Stimulated activated CD8-positive, alpha-beta memory T cell treated with anti-CD3 and anti-CD28 coated beads, Interleukin-15, amount 100 ng/mL, for 24 hours (primary cell): ENCODE measurements at places on chromosomes 5 and 9.

DNA sequence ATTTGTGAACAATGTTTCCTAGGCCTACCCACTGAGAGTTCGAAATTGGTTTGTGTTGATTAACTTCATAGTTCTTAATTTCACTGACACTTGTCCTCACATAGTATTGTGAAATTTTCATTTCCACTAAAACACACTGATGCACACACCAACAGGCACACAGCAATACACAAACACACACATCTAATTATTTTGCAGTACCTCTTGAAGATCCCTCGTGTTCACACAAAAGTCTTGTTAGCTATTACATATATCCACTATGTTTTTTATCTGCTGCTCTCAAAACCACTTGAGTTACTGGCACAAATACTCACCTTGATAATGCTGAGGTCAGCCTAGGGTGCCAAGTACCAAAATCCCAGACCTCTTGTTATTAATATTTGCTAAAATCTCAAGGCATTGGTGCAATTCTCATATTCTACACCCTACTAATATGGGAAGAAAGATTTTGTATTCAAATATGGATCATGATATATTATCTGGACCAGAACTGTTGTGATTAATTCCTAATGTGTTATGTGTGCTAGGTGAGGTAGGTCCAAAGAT, 767.4 kb upstream of the CDH10 start:
- DNase-seq, result no peak

DNA sequence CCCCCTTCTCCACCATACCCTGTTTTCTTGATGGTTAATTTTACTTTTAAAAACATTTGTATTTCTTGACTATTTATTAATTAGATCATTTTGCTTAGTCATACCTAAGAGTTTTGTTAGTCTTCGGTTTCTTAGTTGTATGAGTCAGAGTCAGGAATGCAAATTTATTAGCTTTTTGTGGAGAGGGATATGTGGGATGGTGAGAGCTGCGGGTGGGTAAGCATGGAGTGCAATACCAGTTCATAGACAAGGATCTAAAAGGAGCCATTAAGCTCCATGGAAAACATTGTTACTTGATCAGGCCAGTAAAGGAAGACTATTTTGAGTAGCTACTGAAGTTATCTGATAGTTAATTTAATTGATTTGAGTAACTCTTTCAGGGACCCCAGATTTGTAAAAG, 77.5 kb downstream of the ZSWIM6 start:
- DNase-seq, result no peak

GRCh38 chr5:142779163-142779840, 9.1 kb downstream of the ARHGAP26 start:
- DNase-seq, result no peak

DNA sequence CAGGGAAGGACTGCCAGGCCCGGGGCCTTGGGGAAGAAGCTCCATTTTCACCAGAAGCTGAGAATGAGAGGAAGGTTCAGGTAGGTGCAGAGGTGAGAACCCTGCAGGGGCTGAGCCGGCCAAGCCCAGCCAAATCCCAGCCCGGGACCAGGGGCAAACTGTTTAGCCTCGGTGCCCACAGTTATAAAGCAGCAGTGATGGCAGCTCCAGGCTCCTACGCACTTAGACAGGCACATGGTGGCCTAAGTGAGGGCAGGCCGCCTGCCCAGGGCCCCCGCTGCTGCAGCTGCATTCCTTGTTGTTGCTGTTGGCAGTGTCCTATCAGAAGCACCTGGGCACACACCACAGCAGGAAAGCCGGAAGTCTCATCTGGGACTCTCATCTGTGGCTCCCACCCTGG, 159.9 kb upstream of the FOXD4L5 start:
- no peak for DNase-seq

DNA sequence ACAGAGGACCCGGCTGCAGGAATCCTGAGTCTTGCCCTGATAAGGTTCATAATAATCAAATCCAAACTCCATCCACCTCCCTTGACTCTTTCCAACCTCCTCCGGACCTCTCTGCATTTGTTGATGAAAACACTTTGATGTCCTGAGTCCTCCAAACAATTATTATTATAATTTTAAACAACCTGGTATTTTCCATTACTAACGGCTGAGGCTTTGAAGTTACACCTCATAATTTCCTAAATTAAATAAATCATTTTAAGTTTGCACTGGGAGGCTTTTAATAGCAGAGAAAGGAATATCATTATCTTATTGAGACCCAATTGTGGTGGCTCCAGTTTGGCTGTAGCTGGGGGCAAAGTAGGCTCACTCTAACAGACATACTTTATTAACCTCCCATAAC, 9.5 kb downstream of the MSX2 start:
- DNase-seq, result no peak

- DNase-seq, result no peak
Measured at GRCh38 chr5:154933537-154933936, 4.5 kb downstream of the GEMIN5 start.

GRCh38 chr9:37528652-37529471, 43.1 kb downstream of the POLR1E start:
- no peak for DNase-seq

- no peak for DNase-seq
Measured at GRCh38 chr9:126515001-126515872, 98.5 kb upstream of the LMX1B start.

DNA sequence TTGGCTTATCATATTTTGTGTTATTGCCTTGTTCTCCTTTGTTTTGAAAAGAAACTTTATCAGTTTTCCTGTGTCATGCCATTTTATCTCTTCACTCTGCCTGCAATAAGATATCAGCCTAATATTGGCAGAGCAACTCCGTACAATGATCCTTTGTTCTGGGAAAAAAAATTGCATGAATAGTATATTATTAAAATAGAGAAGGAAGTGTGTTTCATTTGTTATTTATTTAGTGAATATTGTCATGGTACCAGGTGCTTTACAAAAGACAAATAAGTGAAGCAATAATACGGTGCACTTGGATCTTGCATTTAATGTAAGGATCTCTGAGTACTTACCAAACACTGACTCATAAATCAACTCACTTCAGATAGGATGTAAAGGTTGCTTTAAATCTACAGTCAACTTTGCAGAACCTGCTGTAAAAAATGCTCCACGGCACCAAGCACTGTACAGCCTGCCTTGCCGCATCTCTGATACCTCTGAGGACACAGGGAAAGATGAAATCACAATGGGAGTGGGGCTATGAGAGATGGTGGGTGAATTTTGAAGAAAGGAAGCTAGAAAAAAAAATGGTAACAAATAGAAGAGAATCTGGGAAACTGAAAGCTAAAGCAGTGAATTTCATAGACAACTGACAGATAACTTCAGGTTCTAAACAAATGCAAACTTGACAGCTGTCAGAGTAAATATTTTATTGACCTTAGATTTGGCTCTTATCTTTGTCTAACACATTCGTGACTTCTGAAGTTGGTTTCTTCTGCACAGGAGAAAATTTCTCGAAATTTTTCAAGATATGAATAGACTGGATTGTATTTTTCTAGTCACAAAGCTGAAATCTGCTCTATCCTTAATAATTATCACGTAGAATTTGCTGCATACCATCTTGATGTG, 232.1 kb downstream of the ENC1 start:
- no peak for DNase-seq

- DNase-seq, result no peak
Measured at GRCh38 chr9:97910357-97910756, 11.9 kb downstream of the TRMO start.

DNA sequence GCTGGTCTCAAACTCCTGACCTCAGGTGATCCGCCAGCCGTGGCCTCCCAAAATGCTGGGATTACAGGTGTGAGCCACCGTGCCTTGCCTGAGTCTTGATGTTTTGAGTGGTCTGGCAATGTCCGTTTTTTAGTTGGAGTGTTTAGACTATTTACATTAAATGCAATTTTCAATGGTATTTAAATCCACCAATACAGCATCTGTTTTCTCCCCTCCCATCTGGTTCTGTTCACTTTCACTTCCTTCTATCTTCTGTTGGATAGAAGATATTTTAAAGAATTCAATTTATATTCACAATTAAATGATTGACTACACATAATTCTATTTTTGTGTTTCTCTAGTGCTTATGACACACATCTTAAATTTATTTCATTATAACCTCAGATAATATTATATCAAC, 26.0 kb upstream of the PCAT7 start:
- no peak for DNase-seq

GRCh38 chr5:61273279-61273975, 58.6 kb upstream of the ZSWIM6 start:
- no peak for DNase-seq

DNA sequence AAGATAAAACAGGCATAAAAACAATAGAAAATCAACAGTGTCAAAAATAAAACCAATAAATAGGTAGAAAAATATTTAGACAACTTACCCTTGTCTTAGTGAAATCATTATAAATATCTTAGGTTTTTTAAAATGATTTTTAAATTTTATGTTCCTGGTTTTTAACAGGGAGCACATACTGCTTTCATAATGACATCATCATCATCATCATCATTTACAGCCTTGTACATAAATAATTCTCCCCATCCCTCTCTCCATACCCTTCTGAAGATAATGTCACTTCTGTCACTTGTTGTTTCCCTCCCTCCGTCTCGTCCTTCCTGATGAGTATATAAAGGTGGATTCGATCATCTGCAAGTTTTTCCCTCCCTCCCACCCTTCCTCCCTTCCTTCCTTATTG, 56.6 kb downstream of the CDH9 start:
- no peak for DNase-seq

DNA sequence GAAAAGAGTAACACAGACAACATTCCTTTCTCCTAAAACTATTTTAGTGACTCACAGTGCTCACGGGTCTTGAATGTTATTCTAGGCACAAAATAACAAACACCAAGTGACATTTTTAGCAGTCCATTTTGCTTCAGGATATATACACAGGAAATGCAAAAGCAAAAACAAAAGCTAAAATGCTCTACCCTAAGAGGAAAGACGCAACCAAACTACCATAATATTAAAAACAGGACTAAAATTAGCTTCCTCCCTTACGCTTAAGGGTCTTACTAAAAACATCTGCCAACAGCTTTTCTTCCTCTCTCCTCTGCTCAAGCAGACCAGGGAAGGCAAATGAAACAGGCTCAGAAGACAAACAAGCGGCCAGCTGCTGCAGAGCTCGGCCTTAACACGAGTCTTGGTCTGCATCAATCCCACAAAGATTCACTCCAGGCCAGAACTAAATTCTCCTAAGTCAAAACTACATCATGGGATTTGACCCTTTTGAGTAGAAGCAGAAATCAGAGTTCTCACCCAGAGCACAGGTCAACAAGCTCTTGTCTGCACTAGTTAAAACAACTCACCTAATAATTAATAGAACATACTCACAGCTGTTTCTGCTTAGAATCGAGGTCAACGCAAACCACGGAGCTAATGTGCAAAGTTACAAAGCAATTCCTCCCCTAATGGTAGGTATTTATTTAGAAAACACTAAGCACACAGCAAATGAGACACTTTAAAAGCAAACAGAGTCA, 62.3 kb downstream of the RAPGEF1 start:
- DNase-seq, result no peak

- no peak for DNase-seq
Measured at GRCh38 chr5:67234671-67235176, 38.1 kb upstream of the CD180 start.

GRCh38 chr9:126859111-126859510, 1.3 kb upstream of the ZBTB34 start:
- no peak for DNase-seq

DNA sequence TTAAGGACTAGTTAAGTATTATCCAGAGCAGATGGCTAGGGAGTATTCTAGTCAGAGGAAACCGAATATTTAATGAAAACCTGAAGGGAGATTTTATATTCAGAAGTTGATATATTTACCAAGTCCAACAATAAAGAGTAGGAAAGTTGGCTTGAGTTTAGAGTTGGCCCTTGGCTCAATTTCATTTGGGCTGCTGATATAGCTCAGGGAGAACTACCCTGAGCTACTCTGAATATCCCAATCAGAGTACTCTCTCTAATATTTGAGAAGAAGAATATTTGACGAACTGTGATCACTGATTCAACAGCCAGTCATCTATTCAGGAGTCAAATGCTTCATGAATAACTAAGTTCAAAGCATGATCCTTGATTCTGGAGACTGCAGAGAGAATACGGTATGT, 34.5 kb downstream of the TBCA start:
- no peak for DNase-seq

GRCh38 chr5:39648848-39649227, 224.1 kb upstream of the DAB2 start:
- DNase-seq, result no peak

GRCh38 chr5:82169892-82170291, 108.3 kb downstream of the RPS23 start:
- no peak for DNase-seq

DNA sequence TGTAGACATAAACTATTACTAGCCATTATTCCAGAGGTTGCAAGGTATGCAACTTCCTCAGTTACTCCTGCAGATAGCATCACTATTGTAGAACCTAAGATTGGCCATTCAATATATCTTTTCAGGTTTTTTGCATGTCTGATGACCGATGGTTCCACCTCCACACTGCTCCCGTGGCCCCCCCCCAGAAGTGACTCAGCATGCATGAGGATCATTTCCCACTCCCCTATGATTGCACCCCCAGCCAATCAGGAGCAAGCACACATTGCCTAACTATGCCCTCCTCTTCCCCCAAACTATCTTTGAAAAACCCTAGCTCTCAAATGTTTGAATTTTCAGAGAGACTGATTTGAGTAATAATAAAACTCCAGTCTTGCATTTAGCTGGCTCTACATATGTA, 601.4 kb upstream of the TLE4 start:
- no peak for DNase-seq

DNA sequence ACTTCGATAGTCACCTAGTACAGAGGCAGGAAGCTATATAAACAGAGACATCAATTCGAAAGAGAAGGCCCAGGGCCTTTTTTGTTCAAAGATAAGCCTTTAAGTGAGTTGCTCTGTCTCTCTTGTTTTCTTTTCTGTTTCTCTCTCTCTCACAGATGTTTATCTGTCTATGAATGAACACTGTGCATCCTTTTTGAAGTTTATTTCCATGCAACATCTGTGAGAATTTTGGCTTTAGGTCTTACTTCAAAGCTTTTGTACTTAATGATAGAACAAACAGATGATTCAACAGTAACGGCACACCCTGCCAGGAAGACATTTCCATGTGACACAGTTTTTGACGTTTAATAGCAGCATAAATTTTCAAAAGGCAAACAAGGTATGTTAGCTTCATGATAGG, 1413.1 kb upstream of the CDH6 start:
- no peak for DNase-seq

DNA sequence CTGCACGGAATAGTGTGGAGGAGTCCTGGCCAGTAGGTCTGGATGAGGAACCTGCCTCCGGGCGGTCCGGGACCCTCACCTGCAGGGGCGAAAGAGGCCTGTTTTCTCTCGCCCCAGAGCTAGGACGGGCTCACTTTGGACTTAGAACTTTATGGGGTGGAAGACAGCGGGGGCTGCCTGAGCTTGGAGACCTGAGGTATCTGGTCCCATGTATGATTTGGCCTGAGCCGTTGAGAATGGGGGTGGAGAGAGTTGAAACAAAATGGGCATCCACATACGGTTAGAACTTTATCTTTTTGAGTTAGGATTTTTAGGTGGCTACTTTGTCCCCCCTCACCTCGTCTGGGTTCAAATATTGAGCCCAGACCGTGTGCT, 681 bp upstream of the ETF1 start:
- no peak for DNase-seq
